ENCODE measurements at places on chromosomes 5 and 9.

- no peak for DNase-seq
Observed at GRCh38 chr5:175856408-175857100, 14.8 kb upstream of the CPLX2 start.

- no peak for DNase-seq
Observed at GRCh38 chr5:60710362-60710761, 10.4 kb upstream of the DEPDC1B start.

DNA sequence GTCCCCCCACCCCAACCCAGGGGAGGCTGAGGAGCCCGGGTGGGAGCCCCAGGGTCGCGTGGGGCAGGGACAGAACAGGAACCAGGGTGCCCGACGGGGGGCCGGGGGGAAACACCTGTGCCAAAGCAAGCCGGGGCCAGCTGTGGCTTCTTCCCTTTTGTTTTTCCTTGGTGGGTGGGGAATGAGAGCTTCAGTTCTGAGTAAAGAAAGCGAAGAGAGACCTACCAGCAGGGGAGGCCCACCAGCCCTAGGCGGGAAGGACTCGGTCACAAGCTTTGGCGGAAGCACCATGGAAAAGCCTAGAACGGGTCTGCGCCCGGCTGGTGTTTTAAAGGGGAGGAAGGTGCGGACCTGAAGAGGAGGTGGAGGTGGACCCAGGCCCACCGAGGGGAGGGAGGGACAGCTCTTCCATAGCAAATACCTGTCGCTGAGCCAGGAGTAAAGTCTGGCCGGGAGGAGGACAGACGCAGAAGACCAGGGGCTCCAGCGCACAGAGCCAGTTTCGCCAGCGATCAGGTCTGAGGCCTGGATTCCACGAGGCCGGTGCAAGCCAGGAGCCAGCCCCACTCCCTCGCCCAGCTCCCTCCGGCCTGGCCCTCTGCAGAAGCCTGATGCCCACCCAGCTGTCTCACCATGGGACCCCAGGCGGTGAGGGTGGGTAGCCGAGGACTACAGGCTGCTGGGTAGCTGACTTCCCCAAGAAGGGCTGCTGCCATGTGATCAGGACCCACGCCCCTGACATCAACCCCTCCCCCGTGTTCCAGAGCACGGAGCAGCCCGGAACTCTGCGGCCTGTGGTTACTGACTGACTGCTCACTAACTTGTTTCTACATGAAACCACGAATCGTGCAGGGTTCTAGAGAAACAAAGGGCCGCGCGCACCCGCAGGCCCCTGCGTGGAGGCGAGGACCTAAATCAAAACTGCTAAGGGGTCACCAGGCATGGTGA is 849 bp upstream of the MGAT1 start:
- peak; percentile 82 for DNase-seq

GRCh38 chr9:110185806-110186205 is 22.2 kb downstream of the C9orf152 start:
- no peak for DNase-seq

DNA sequence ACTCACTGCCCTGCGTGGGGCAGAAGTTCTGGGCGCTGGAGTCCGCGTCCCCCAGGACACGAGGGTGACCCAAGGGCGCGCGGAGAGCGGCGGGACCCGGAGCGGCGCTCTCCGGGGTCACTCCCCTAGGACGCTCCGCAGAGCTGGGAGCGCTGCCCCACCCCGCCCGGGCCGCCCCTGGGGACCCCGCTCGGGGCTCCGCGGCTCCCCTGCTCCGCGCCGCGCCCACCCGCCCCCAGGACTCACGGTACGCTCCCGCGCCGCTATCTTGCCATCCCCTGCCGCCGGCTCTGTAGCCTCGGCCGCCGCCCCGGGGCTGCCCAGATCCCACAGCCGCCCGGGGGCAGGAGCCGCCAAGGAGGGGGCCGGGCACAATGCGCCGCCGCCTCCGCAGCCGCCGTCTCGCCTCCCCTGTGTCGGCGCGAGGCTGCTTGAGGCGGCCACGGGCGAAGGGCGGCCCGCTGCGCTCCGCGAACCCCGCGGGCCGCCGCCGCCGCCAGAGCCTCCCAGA is 303 bp downstream of the LIFR start:
- DNase-seq: no peak

- DNase-seq: no peak
Observed at GRCh38 chr5:74580729-74581109, 59.8 kb downstream of the ENC1 start.

DNA sequence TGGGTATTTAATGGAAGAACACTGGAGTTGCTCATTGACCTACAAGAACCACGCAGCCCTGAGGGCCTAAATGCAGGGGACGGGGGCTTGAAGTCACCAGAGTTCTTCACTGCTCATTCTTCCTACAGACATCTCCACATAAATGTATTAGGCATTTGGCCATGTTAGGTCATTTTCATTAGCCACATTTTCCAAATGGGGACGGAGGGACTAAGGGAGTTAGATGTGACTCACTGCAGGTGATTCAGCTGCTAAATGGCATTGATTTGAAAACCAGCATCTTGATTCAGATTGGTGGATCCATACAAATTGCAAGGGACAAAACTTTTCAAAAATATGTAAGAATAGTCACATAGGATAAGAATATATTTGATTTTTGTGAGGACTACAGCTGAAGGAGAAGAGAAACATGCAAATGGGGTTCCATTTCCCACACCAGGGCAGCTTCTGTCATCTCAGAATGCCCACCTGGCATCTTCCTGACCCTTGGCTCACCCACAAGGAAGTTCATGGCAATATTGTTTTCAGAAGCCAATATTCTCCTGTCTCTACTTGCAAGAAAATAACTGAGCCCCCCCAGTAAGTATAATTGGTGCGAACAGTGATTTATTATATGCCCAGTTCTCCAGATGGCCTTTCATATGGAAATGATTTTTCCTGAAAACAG is 264.8 kb downstream of the DOCK8 start:
- no peak for DNase-seq

DNA sequence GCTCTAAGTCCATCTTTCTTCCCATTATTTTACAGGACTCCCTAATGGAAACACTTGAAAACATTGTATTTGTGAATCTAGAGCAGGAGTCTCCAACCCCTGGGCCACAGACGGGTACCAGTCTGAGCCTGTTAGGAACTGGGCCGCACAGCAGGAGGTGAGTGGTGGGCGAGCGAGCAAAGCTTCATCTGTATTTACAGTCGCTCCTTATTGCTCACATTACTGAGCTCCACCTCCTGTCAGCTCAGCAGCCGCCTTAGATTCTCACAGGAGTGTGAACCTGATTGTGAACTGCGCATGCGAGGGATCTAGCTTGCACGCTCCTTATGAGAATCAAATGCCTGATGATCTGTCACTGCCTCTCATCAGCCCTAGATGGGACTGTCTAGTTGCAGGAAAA is 111.0 kb downstream of the MED27 start:
- DNase-seq: no peak

- DNase-seq: no peak
Observed at GRCh38 chr5:2106721-2107120, 224.0 kb upstream of the IRX4 start.

DNA sequence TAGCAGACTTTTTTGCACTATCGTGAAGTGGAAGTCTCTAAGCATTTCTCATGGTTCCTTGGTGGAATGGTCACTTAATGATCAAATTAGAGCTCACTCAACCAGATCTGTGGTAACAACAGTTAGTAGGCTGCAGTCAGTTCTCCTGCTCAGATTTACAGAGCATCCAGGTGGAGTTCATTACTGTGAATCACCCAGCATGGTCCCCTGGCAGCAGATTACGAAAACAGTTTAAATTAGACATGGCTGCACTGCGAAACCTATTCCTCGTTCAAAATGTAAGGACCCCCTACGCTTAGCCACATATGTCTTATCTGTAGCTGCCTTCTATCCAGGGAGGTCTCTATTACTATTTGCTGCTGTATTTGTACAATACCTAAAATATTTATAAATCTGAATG is 823.6 kb upstream of the ARRDC3 start:
- no peak for DNase-seq

DNA sequence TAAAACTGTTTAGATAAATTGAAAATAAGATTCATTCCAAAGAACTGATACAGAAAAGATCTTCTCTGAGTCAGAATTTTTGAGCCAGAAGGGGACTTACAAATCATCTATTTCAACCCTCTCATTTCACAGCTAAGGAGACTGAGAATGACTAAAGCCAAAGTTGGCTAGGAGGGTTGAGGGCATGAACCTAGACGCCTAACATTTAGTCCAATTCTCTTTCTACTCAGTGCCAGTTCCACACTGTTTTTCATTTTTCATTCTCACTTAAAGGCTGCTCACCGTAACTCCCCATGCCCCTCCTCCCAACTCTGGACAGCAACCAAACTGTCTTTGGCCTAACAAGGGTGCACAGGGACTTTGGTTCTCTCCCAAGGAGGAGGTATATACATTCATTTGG is 364.0 kb downstream of the NDUFS4 start:
- no peak for DNase-seq

DNA sequence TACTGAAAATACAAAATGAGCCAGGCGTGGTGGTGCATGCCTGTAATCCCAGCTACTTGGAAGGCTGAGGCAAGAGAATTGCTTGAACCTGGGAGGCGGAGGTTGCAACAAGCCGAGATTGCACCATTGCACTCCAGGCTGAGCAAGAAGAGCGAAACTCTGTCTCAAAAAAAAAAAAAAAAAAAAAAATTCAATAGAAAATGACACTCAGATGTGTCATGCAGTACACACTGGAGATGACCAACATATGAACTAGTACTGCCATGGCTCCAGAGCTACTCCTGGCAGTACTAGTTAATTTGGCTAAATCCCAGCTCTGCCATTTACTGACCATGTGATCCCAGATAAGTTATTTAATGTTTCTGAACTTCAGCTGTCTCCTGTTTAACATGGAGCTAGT is 7.3 kb downstream of the ATOX1 start:
- DNase-seq: no peak

- DNase-seq: no peak
Observed at GRCh38 chr9:111016426-111017045, 21.7 kb downstream of the LPAR1 start.

GRCh38 chr5:63085561-63085960 is 506.9 kb downstream of the LRRC70 start:
- no peak for DNase-seq

- no peak for DNase-seq
Observed at GRCh38 chr9:3337515-3338225, 188.1 kb downstream of the RFX3 start.

DNA sequence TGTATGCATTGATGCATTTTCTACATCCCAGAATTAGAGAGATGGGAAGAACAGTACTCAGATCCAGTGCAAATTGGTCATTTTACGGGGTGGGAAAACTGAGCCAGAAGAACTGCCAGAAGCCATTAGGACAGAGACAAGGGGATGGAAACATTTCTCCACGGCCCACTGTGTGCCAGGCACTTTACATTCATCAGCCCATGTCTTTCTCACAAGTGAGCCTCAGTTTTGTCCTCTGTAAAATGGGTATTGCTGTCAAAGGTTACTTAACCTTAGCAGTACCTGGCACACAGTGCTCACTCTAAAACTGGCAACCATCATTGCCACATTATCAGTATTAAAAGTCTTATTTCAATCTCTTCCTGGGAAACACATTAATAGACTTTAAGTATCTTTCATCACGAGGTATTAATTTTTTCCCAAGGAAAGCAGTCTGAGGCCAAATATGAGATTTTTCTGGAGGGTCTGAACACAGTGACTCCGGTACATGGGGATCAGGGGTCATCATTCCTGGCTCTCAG is 5.2 kb downstream of the DUSP1 start:
- no peak for DNase-seq

GRCh38 chr9:72794946-72795345 is 157.9 kb downstream of the ALDH1A1 start:
- no peak for DNase-seq

- no peak for DNase-seq
Observed at GRCh38 chr9:88219601-88220000, 81.3 kb upstream of the SPATA31C2 start.

GRCh38 chr5:53027913-53028312 is 38.8 kb downstream of the ITGA2 start:
- DNase-seq: no peak

DNA sequence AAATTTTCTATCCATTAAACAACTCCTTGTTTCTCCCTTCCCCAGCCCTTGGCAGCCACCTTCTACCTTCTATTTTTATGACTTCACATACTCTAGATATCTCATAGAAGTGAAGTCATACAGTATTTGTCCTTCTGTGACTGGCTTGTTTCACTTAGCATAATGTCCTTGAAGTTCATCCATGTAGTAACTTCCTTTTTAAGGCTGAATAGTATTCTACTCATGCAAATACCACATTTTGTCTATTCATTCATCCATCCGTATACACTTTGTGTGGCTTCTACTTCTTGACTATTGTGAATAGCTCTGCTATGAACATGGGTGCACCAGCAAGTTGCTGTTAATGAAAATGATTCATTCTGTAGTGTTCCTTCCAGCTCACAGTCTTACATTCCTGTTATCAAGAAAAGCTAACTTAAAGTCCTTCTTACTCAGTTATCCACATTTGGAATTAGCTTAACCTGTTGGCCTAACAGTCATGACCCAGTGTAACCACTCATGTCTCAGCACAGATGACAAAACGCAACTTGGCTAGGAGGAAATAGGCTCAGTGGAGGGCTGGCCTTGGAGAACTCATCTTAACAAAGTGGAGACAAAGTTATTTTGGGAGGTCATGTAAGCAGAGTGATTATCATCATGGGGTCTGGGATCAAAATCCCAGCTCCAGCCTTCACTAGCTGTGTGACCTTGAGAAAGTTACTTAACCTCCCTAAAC is 129.7 kb upstream of the MAP3K1 start:
- DNase-seq: no peak

DNA sequence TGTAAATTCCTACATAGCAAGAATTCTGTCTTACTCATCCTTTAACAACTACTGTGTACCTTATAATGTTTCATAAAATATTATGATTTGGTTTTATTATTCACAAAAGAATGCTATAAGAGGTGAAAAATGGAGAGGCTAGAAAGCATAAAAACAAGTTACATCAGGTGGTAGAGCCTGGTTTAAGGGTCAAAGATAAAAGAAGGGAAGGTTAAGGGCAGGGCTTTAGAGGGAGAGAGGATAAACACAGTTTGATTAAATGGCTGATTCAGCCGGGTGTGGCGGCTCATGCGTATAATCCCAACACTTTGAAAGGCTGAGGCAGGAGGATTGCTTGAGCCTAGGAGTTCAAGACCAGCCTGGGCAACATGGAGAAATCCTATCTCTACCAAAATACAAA is 40.4 kb upstream of the HSPB3 start:
- DNase-seq: no peak

DNA sequence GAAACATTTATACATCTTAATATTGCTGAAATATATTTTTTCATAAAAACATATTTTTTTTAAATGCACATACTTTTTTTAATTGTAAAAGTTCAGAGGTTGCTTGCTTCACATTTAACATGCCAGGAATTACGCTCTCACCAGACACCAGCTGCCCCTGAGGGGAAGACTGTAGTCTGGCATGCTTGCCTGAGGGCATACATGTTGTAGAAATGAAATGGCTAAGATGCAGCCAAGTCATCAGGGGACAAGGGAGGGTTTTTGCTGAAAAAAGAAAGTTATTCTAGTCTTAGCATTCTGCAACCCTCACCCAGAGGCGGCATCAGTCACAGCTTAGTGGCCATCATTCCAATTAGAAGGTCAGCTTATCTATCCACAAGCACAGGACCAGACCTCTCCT is 426.7 kb upstream of the FTMT start:
- no peak for DNase-seq

All from activated effector memory CD4-positive, alpha-beta T cell treated with Interleukin-2 at 50 U/mL for 16 hours (primary cell).